ENCODE measurements at places on chromosomes 13 and 19.
A peak's percentile ranks its signal among the peaks of the same experiment; 100 is the strongest.

DNA sequence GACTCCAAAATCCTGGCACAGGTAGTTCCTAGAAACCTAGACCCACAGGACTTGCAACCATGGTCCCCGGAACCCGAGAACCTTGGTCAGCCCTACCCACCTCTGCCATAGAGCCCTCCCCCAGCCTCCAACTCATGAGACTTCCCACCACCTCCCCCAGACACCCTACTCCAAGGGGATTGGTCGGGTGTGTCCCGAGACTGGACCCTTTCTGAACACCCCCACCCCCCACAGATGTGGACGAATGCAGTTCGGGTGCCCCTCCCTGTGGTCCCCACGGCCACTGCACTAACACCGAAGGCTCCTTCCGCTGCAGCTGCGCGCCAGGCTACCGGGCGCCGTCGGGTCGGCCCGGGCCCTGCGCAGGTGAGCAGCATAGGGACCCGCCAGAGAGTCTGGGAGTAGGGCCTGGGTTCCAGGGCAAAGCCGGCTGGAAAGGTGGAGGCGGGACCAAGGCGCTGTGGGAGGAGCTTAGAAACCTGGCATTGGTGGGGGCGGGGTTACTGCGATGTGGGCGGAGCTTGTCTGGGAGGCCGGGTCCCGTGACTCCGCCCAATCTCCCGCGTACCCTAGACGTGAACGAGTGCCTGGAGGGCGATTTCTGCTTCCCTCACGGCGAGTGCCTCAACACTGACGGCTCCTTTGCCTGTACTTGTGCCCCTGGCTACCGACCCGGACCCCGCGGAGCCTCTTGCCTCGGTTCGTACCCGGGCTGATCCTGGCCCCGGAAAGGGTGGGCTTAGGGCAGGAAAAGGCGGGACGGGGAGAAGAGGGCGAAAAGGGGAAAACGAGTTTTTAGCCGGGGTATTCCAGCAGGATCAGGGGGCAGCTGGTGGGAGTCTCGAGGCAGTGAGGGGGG is 11.9 kb downstream of the LTBP4 start:
- DNase-seq = no peak

DNA sequence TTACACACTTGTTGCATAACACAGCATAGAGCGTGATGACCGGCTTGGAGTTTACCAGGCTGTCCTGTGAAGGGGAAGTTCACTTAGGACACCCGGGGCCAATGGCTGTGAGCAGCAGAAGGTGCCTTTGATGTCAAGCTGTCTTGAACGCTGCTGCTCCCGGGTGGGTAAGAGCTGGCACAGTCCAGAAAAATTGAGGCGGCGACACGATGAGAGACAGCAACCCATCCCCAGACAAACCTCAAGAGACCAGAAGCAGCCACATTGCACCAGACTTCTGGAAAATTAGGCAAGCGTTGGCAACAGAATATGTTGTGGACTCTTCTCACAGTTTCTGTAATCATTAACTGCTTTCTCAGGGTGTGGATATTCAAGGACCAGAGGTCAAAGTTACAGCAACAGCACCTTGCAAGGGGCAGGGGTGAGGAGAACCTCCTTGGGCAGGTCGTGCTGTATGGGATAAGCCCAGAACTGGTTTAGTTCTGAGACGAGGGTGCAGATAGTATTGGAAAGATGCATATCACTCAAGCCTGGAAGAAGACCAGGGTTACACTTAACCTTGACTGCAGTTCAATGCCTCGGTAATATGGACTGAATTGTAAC is 10.1 kb downstream of the NFILZ start:
- DNase-seq = no peak

DNA sequence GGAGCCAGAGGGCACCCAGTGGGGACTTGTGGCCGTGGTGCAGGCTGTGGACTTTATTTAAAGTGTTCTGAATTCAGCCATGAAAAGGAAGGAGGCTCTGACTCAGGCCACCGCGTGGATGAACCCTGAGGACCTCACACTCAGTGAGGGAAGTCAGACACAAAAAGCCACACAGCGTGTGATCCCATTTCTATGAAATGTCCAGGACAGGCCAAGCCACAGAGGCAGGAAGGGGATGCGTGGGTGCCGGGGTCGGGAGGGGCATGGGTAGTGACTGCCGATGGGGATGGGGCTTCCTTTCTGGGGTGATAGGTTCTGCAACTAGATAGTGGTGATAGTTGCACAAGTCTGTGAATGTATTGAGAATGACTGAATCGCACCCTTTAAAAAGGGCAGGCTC is 8.7 kb upstream of the ZBTB7A start:
- DNase-seq = no peak

DNA sequence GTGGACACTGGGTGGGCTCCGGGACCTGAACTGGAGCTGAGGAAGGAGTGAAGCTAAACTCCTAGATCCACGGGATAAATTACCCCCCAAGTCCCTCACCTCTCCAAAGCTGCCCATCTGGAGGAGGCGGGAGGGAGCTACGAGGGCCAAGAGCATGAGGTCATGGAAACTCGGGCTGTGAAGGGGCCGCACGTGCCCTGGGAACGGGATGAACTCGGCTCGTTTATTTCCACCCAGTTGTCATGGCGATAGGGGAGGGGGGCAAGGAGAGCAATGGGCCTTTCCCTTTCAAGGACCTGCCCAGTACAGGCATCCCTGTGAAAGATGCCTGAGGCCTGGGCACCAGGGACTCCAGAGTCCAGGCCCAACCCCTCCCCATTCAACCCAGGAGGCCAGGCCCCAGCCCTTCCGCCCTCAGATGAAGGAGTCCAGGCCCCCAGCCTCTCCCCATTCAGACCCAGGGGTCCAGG is 3.8 kb downstream of the PPP1R12C start:
- peak; percentile 85 for DNase-seq

GRCh38 chr19:17762505-17763229 is 11.4 kb downstream of the FCHO1 start:
- DNase-seq = no peak

DNA sequence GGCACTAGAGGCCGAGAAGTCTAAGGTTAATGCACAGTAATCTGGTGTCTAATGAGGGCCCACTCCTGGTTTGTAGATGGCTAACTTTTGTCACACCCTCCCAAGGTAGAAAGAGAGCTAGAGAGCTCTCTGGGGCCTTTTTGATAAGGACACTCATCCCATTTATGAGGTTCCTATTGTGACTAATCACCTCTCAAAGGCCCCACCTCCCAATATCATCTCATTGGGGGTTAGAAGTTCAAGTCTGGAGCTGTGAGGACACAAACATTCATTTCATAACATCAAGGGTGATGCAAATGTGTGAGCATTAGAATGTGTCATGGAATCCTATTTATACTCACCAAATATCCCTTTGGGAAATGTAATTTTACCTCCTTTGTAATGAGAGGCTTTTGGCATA is 79.2 kb upstream of the SLC10A2 start:
- DNase-seq = no peak

DNA sequence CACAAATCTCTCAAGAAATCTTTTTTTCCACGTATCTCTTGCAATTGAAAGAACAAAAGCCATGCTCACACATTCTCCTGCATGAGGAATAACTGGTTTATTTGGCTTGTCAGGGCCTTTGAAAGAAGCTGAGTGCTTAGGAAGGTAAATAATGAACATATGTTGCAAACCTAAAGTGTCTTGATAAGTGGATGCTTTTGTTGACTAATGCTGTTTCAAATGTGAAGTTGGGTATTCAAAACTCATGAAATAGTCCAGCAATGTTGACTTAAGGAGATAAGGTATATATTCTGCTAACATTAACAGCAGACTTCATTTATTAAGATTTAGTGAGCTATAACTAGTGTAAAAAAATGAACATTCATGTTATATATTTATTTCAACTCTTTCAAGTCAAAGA is 1792.7 kb upstream of the MIR17HG start:
- no peak for DNase-seq

DNA sequence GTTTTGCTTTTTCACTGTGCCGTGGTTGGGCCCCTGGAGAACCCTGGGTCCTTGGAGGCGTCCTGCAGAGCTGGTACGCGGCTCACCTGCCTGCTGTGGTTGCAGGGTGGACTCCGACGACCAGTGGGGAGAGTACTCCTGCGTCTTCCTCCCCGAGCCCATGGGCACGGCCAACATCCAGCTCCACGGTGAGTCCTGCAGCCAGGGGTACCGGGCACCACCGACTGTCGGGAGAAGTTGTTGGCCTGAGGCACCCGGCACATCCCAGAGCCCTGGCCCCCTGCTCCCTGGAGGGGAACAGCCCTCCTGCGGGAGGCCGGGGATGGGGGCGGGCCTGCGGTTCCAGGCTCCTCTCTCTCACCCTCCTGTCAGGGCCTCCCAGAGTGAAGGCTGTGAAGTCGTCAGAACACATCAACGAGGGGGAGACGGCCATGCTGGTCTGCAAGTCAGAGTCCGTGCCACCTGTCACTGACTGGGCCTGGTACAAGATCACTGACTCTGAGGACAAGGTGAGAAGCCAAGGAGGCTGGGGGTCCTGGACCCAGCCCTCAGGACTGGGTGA is 8.0 kb downstream of the BSG start:
- no peak for DNase-seq

DNA sequence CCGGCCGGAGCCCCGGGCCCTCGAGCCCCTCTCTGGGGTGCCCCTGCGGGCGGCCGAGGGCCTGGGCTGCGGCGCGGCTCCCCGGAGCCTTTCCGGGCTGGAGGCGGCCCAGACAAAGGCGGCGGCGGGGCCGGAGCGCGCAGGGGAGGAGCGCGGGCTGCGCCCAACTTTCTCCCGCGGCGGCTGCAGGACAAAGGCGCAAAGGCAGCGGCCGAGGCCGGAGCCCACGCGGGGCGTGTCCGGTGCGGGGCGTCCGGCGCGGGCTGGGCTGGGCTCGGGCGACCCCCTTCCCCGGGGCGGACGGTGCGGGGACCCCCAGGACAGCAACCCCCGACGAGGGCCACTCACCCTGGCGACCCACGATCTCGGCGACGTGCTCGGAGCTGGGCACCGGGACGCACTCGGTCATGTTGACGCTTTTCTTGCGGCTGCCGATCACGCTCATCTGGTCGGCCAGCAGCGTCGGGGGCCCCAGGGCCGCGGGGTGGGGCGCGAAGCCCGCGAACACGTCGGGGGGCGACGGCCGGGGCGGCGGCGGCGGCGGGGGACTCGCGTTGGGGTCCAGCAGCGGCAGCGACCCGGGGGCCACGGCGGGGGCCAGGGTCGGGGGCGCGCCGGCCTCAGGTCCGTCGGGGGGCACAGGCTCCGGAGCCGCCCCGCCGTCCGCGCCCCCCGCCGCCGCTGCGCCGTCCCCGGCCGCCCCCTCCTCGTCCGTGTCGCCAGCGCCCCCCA is 843 bp downstream of the MEX3D start:
- DNase-seq = no peak

- DNase-seq = no peak
Measured at GRCh38 chr19:4359627-4360000, 16.3 kb downstream of the MPND start.

- no peak for DNase-seq
Measured at GRCh38 chr13:83295686-83296085, 586.6 kb downstream of the SLITRK1 start.

DNA sequence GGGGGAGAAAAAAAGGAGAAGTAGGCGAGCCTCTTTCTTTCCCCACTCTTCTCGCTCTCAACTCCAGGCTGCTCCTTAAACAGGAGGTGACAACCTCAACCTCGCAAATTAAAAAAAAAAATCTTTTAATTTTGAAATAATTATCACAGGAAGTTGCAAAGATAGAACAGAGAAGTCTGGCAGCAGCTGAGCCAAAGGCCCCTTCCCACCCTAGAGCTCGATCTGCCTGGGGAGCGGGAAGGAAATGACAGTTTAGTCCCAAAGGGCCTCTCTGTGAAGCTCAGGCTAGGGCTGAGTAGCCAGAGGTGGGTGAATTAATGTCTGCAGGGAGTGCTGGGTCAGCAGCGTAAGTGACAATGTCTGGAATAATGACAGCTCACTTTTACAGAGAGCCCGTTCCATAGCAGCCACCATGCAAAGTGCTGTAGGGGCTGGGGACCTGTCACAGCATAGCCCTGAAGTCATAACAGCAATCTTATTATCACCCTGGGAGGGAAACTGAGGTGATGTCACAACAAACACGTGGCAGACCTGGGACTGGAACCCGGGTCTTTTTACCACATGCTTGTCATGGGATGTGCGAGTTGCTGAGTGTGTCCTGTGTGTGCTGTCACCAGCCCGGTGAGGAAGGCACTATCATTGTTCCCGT is 8.8 kb upstream of the CD22 start:
- no peak for DNase-seq

DNA sequence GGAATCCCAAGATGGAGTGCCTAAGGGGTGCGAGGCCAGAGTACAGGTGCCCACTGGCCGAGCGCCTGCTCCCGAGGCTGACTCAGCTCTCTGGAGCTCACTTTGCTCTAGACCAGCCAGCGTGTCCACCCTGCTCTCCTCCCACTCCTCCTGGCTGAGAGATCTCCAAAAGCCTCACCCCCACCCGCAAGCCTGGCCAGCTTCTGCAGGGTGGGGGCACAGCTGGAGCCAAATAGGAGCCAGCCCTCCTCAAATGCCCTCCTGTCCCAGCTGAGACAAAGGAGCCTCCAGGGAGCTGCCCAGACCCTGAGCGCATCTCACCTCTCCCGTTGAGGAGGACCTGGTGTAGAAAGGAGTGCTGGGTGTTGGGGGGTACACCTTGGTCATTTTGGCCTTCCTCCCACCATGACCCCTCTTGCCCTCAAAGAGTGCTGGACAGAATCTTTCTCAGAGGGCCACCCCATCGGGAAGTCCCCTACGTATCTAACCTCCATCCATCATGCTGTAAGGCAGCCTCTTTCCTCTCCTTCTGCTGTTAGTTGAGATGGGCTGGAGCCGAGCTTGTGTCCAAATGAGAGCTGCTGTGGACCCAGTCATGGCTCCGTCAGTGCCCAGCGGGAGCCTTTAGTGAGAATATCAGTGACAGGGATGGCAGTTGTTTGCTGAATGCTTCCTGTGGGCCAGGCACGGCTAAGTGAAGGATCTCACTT is 123.9 kb upstream of the VSTM2B start:
- no peak for DNase-seq

DNA sequence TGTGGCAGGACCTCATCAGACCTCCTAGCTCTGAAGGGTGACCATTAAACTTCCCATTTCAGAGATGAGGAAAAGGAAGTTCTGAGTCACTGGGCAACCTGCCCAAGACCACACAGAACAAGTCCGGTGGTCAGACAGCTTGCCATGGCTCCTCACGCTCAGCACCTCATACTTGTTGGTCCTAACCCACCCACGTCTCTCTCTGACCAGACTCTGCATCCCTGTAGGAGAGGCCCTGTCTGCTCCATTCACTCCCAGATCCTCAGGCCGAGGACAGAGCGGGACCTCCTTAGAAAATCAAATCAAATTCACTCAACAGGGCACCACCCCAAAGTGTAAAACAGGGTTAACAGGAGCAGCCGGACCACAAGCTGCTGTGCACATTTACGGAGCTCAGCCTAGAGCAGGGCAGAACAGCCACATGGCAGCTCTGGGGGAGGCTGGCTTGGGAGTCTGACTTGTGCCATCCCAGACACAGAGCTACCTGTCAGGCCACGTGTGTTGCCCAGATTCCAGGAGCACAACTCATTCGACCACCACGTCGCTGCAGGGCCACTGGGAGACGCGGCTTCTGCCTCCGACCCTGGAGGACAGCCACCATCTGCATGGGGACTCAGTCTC is 1.7 kb downstream of the MIER2 start:
- peak; percentile 38 for DNase-seq
